ENCODE measurements at places on chromosomes 2 and 18. TPM values are rescaled to one million over a fixed set of nuclear protein-coding genes. Genes with fewer than 3 reads are reported as not detected.

The KIF5C gene
- total RNA-seq: 7.3 TPM

The TUBA4B gene
- total RNA-seq: not detected

The IL1RL2 gene
- not detected for total RNA-seq

The VSNL1 gene
- total RNA-seq: not detected

The ANKRD30B gene
- not detected for total RNA-seq

The SNORC gene
- 1.2 TPM for total RNA-seq

DNA sequence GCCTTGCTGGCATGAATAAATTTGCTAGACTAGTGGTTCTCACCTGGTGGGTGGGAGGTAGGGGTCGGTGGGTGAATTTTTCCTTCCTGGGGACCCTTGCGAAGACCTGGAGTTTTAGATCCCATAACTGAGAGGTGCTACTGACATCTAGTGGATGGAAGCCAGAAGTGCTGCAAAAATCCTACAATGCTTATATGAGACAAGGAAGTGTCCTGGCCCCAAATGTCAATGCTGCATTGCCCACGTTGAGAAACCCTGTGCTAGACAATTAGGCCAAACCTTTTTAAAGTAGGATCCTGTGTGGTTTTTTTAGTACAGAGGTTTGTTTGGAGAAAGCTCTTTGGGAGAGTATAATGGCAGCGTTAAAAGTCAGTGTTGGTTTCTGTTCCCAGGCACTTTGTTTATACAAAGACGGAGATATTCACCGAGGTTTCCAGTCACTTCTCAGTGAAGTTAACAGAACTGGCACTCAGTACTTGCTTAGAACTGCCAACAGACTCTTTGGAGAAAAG is 9.6 kb downstream of the SERPINB8 start:
- no peak overlapping the region for H3K4me3 ChIP-seq
- H3K27me3 ChIP-seq: no peaks in the 10 kb centered on the region
- H3K4me1 ChIP-seq: peaks cover 5% of the 10 kb centered on the region

GRCh38 chr2:12106440-12107080 is 360.1 kb downstream of the LPIN1 start:
- H3K4me1 ChIP-seq: peaks cover 20% of the 10 kb centered on the region
- no peak overlapping the region for H3K27ac ChIP-seq
- no peak for DNase-seq
- H3K4me3 ChIP-seq: no peak overlapping the region

DNA sequence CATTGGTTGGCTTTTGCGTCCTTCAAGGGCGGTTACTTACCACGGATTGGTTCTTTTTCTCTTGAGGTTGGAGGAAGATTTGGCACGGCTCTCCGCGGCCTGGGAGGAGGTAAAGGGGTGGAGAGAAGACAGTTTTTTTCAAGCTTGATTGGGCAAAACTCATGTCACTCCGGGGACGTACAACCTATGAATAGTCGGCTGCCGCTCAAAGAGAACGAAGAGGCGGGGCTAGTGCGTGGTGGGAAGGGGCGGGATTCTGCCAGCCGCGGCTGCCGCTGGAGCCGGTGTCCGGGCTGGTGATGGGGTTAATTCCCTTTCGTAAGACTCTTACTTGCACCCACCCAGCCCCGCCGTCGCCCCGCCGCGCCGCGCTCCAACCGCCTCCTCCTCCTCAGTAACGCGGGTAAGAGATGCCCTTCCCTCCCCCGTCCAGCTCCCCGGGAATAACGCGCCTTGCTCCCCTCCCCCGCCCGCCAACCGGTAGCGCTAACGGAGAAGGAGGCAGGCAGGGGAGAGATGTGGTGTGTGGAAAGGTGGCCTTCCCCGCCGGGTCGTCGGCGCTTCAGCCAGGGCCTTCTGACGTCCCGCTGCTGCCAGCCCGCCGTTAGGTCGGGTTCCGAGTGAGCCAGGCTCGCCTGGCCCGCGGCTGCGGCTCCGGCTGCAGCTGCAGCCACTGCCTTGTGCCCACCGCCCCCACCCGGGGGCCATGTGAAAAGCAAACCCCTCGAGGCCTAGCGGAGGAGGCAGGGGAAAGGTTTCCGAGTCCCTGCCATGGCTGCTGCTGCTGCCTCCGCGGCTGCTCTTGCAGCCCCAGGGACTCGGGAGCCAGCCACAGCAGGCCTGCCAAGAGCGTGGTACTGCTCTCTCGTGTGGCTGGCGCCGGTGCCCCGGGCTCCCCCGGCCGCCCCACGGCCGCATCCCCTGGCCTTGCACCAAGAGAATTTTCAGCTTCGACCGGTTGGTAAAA is at the start of gene R3HDM1:
TSS of gene R3HDM1 (plus strand) at position 254 of the 967 bp plus-strand sequence. CDS start 73,362 bp downstream, outside the sequence.
- H3K4me3 ChIP-seq: peak within 1 kb of the TSS; percentile 88
- H3K4me1 ChIP-seq: peaks cover 16% of the 10 kb centered on the region
- no peaks in the 10 kb centered on the region for H3K36me3 ChIP-seq
- peak; percentile 95 for DNase-seq
- H3K27me3 ChIP-seq: no peaks in the 10 kb centered on the region
- peak within 1 kb of the TSS; percentile 94 for H3K27ac ChIP-seq

- H3K4me3 ChIP-seq: no peak overlapping the region
- H3K27ac ChIP-seq: no peak overlapping the region
- no peaks in the 10 kb centered on the region for H3K36me3 ChIP-seq
- H3K27me3 ChIP-seq: no peaks in the 10 kb centered on the region
- H3K4me1 ChIP-seq: no peaks in the 10 kb centered on the region
Observed at GRCh38 chr2:23653326-23653725, 268.3 kb downstream of the KLHL29 start.

DNA sequence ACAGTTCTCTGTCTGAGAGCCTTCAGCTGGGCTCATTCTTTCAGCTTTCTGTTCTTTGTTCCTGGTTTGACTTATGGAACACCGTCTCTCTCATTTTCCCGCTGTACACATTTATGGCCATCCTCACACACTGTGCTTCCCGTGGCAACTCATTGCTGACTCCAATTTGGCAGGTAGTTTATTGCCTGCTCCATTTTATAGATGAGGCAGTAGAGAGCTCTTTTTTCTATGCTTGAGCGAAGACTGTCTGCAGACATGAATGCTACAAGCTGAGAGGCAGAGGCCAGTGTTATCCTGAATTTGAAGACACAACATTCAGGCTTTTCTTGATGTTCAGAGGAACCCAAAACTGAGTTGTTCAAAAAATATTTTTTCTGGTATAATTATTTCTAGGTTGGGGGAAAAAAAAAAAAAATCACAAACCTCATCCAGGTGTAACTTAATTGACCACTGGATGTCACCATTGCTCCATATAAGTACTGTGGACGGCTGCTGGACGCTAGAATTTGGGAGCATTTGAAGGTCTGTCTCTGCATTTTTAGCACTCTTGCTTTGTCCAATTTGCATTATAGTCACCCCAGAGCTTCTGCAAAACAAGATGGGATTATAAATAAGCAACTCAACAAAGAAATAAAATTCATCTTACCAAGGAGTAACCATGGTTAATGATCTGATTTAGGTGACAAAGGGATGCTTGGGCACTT is 83.5 kb downstream of the HRH4 start:
- H3K4me3 ChIP-seq: no peak overlapping the region
- no peaks in the 10 kb centered on the region for H3K4me1 ChIP-seq
- DNase-seq: no peak
- no peaks in the 10 kb centered on the region for H3K36me3 ChIP-seq
- H3K27ac ChIP-seq: no peak overlapping the region

- H3K27me3 ChIP-seq: peaks cover 6% of the 10 kb centered on the region
- H3K4me3 ChIP-seq: no peak overlapping the region
- H3K36me3 ChIP-seq: no peaks in the 10 kb centered on the region
- DNase-seq: no peak
- H3K4me1 ChIP-seq: no peaks in the 10 kb centered on the region
Observed at GRCh38 chr2:170743530-170744239, 26.5 kb upstream of the ERICH2 start.

DNA sequence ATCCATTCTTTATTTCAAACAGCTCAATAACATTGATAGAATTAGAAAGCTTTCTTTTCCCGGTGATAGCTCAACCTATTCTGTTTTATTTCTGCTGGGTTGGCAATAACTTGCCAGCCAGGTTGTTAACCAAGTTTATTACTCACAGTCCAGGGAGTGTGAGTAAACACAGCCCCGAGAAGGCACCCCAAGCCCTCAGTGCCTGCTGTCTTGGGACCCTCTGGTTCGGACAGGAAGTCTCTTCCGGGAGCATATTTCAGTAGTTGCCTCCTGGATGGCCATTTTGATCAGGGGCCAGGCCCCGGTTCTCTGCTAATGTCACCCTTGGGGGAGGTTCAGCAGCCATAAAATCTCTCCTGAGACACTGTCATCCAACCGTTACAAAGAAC is 176.8 kb downstream of the INO80D start:
- H3K4me3 ChIP-seq: no peak overlapping the region
- peaks cover 6% of the 10 kb centered on the region for H3K27me3 ChIP-seq
- no peak overlapping the region for H3K27ac ChIP-seq
- no peak for DNase-seq

DNA sequence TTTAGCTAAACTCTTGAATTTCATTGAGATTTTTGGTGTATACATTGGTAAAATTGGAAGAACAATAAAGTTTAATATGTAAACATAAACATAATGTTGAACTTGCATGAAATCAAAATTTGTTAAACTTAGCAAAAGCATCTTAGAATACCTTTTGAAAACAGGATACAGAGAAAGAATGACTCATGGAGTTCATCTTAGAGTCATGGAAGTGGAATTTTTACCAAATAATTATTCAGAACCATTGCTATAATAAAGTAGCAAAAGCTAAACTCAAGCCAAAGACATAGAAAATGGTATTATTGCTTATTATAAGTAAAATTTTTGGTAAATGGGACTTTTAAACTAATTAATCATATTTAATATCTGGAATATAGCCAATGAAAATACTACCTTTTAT is 841.6 kb upstream of the SLC39A10 start:
- DNase-seq: no peak
- no peak overlapping the region for H3K4me3 ChIP-seq
- H3K4me1 ChIP-seq: no peaks in the 10 kb centered on the region
- H3K36me3 ChIP-seq: no peaks in the 10 kb centered on the region
- H3K27ac ChIP-seq: no peak overlapping the region
- H3K27me3 ChIP-seq: no peaks in the 10 kb centered on the region

- no peaks in the 10 kb centered on the region for H3K27me3 ChIP-seq
- H3K27ac ChIP-seq: no peak overlapping the region
- H3K36me3 ChIP-seq: no peaks in the 10 kb centered on the region
- DNase-seq: no peak
- H3K4me1 ChIP-seq: no peaks in the 10 kb centered on the region
Observed at GRCh38 chr18:61085036-61085435, 248.2 kb upstream of the CDH20 start.

DNA sequence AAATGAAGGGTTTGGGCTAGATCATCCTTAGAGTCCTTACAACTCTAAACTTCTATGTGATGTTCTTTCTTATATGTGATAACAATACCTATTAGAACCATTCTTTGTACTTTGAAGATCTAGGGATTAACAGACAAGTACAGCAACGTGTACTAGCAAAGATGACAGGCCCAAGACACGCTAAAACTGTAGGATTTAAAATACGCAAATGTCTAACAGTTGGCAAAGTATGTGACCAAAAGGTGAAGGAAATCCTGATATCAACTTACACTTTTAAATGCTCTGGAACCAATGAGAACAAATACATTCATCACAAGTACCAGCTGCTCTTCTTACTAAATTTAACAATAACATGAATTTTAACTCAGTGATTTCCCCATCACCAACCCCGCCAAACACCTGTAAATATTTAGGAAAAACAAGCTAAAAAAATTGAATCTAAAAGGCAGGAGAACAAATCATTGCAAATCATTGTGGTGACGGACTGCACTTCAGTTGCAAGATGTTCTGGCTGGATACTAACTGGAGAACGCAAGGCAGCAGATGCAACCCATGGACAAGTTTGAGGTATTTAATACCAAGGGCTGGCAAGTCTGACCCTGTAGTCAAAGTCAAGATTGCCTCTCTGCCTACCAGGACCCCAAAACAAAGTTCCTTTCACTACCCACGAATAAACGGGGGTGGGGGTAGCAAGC is 1.4 kb downstream of the ANKRD44 start:
- peaks cover 44% of the 10 kb centered on the region for H3K4me1 ChIP-seq
- peak overlapping the region; percentile 94 for H3K4me3 ChIP-seq
- no peak for DNase-seq
- peaks cover 4% of the 10 kb centered on the region for H3K36me3 ChIP-seq
- no peaks in the 10 kb centered on the region for H3K27me3 ChIP-seq

DNA sequence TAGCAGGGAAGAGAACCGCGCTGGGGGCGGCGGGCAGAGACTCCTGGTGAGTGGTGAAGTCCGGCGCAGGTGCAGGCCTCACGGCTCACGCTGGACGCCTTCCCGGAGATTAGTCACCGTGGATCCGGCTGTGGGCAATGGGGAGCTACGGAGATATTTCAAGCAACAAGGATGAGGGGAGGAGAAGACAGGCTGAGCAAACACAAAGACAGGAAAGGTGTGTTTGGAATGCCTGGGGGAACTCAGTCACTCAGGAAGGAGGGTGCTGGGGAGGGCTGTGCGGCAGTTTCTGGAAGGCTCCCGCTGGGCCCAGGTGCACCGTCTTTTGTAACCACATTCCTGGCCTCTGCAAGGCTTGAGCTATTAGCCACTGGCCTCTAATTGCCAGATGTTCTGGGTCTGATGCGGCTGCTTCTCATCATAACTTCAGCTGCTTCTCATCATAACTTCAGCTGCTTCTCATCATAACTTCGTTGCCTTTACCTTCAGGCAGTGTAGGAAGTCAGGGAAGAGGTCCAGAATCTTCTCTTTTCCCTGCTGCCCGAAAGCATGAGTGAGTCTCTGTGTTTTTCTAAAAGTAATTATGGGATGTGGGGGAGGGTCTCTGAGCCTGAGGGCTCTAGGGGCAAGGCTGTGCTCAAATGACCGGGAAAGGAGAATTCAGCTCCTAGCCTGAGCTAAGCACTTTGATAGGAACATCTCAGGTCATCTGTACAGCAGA is 118.9 kb downstream of the PXDN start:
- no peaks in the 10 kb centered on the region for H3K4me1 ChIP-seq
- H3K27ac ChIP-seq: no peak overlapping the region
- DNase-seq: no peak
- no peak overlapping the region for H3K4me3 ChIP-seq
- no peaks in the 10 kb centered on the region for H3K36me3 ChIP-seq

DNA sequence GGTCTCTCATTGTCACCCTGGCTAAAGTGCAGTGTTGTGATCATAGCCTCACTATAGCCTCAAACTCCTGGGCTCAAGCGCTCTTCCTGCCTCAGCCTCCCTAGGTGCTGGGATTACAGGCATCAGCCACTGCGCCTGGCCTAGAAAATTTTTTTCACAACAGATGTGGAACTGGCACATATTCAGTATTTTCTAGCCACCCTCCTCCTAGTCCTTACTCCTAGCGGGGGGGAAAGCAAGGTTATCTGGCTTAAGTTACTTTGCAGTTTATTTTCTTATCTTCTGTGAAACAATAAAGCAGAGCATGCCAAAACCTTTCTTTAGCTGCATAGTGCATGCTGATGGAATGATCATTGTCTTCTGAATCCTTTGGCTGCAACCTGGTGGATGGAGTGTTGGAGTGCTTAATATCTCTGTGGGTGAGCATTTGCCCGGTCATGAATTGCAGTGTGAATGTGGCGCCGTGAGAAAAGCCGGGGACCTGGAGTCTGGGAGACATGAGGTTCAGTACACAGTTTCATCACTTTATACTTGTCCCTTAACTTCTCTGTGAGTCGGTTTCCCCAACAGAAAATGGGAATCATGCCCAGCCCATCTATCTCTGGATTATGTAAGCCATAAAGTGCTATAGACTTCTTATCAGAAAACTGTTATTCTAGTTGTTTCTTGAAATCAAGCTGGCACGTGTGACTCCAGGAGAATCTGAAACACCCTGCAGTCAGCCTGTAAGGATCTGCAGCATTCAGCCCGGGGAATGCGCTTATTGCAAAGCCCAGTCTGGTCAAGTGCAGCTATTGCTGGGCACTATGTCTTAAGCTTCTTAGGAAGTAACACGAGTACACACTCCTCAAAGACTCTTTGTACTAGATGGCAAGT is 38.2 kb upstream of the MAP3K20 start:
- H3K4me1 ChIP-seq: no peaks in the 10 kb centered on the region
- H3K27ac ChIP-seq: no peak overlapping the region
- H3K36me3 ChIP-seq: no peaks in the 10 kb centered on the region
- H3K4me3 ChIP-seq: no peak overlapping the region
- H3K27me3 ChIP-seq: no peaks in the 10 kb centered on the region
